ENCODE measurements at places on chromosomes 6 and 20.

GRCh38 chr20:57112448-57112847 lies 154.0 kb downstream of the BMP7 start:
- no peak for DNase-seq

DNA sequence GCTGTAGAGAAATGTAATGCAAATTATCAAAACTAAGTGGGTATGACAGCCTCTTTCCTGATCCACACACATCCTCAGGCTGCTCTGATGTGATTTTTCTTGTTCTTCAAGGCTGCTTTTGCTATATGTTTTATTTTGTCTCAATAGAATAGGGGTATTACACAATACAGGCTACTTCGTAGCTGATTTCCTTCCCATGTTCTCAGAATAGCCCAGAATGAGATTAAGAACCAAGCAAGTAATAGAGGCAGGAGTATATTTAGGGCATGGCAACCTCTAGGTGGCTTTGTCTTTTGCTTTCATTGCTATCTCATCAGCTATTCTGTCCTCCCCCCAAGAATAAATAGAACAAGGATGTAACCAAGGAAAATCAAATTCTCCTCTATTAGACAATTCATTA lies 241.8 kb downstream of the ALDH8A1 start:
- no peak for DNase-seq

GRCh38 chr6:111993342-111993741 lies 60.6 kb upstream of the CCN6 start:
- no peak for DNase-seq

DNA sequence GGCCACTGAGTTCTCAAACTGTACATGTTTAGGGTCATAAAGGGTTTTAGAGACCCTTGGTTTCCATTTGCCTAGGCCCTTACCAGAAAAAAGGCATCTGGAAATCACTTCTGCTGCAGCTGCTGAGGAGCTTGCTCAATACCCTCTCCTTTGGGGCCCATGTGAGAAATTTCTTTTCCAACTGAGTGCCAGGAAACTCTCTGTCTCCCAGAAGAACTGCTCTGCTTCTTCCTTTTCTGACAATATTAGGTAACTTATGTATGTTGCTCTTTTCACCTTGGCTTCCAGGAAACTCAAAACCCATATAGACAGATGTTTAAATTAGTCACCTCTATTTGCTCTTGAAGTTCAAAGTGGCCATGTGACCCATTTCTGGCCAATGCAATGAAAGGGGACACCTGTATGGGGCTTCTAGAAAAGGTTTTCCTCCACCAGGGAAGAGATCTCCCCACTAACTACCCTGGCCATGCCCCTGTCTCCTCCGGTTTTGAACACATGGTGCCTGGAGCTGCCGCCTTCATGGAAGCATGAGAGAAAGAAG lies 121.6 kb downstream of the PREX1 start:
- DNase-seq, result no peak

- DNase-seq, result no peak
Observed at GRCh38 chr20:44442298-44443070, 33.2 kb upstream of the TTPAL start.

GRCh38 chr20:58585753-58586540 lies 65.1 kb upstream of the STX16 start:
- DNase-seq, result no peak

GRCh38 chr6:35489066-35489465 lies 7.8 kb downstream of the TEAD3 start:
- no peak for DNase-seq

DNA sequence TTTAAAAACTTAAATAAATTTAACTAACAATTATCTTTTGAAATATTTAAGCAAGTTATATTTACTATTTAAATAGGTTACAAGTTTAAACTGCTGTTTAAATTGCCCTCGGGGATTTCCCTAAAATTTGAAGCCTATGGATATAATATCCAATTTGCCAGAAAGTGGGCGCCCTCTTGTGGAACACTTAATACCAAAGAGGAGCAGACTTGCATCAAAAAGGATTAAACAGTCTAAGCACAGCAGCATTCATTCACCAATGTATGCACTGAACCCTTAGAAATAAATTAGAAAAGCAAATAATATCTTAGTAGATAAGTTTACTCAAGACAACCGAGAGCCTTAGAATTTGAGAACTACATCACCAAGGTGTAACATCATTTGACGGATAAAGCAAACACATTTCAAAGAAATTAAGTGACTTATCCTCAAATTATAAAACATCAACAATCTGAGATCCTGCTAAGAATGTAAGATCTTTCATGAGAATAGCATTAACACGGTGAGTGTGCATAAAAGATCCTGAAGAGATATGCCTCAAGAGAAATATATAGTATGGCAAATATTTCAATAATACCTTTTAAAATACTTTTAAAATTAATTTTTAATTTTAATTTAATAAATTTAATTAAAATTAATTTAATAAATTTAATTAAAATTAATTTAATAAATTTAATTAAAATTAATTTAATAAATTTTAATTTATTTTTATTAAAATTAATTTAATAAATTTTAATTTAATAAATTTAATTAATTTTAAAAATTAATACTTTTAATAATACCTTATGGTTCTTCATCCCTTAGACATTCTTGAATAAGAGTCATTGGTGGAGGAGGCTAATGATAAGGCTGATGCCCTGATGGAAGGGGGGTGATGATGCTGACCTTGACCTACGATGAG lies 11.5 kb upstream of the MEP1A start:
- DNase-seq, result peak; percentile 51

GRCh38 chr6:163252061-163252591 lies 162.4 kb upstream of the QKI start:
- no peak for DNase-seq

GRCh38 chr6:21593412-21593926 lies at the start of gene SOX4:
TSS of gene SOX4 (plus strand) at chr6:21593751. CDS start at chr6:21594535, 784 bp downstream.
- DNase-seq, result peak; percentile 42

- DNase-seq, result no peak
Observed at GRCh38 chr6:139983555-139984276, 609.3 kb upstream of the CITED2 start.

DNA sequence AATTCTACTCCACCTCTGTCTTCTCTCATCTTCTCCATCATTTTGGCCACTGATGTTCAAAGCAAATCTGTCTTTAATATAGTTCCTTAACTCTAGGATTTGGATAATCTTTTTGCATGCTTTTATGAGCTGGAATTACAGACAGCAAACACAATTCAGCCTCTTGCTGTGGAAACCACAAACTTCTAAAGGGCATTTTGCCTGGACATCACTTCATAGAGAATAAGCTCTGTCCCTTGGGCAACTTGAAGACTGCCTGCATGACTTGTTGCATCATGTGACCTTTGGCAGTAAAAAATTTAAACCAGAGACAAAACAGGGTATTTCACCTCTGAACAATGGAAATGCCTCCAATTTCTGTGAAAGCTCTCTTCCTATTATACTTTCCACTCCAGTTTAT lies 74.1 kb upstream of the HDDC2 start:
- no peak for DNase-seq

GRCh38 chr6:127446356-127446755 lies 12.8 kb downstream of the KIAA0408 start:
- DNase-seq, result no peak

- DNase-seq, result peak; percentile 36
Observed at GRCh38 chr6:17392978-17393891, at the start of gene CAP2. TSS of gene CAP2 (plus strand) at chr6:17393595. CDS start at chr6:17421556, 27,961 bp downstream.

GRCh38 chr6:125858427-125859320 lies 67.9 kb downstream of the NCOA7 start:
- DNase-seq, result no peak

- DNase-seq, result peak; percentile 35
Observed at GRCh38 chr20:12153628-12154027, 235.9 kb downstream of the BTBD3 start.

- no peak for DNase-seq
Observed at GRCh38 chr20:41345729-41346067, 5.1 kb downstream of the LPIN3 start.

GRCh38 chr6:23826572-23826971 lies 299.4 kb upstream of the NRSN1 start:
- no peak for DNase-seq

DNA sequence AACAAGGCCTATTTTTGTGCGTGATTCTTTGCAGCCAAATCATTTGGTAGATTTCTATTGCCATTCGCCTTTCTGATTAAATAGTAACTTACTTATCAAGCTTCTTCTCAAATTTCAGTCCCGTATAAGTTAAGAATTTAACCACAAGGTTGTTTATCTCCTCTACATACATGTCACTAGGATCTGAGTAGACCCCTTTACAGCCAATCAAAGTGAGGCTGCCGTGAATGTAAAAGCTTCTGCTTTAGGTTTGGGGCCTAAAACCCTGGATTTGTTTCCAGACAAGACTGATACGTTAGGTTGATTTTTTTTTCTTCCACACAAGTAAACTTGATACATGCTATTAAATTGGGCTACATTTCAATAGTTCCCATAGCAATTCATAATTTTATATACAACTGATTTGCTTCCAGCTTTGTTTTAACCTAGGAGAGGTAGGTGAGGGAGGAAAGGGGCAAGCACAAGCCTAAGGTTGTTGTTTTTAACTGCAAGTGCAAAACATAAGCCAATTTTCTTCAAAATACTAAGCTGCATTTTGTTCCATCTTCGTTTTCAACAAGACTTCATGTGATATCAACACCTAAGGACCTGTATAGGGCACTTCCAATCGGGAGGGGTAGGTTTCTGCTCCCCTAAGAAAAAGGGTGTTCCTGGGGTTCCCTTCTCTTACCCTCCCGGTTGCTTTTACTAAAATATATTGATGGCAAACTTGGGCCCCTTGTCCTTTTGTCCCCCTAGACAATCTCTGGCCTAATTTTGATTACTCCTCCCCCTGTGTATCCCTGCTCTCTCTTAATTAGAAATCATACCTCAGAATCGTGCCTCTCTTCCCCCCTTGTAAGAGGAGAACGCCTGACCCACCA lies 1.7 kb downstream of the RANBP9 start:
- DNase-seq, result peak; percentile 48

- no peak for DNase-seq
Observed at GRCh38 chr6:84372290-84372689, 144.8 kb upstream of the CEP162 start.

- peak; percentile 26 for DNase-seq
Observed at GRCh38 chr20:21228511-21228910, 74.6 kb upstream of the XRN2 start.

- DNase-seq, result peak; percentile 53
Observed at GRCh38 chr20:208942-209566, 18.0 kb upstream of the DEFB129 start.

- DNase-seq, result no peak
Observed at GRCh38 chr6:135657207-135657606, 159.7 kb upstream of the AHI1 start.

DNA sequence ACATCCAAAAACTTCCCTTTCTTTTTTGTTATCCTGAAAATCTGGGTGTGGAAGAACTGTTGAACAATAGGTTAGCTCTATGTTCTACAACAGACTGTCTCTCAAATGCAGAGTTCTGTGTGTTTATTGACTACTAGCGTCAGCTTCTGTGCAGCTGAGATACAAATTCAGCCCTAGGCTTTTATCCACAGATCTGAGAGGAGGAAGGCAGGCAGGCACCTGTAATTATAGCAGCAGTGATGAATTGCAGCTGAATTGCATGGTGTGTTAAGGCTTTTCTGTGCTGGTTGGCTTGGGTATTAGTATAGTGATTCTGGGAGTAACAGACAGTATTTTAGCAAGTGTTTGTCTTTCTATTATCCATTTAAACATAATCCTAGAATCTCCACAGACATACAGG lies 24.4 kb downstream of the GRIK2 start:
- no peak for DNase-seq

DNA sequence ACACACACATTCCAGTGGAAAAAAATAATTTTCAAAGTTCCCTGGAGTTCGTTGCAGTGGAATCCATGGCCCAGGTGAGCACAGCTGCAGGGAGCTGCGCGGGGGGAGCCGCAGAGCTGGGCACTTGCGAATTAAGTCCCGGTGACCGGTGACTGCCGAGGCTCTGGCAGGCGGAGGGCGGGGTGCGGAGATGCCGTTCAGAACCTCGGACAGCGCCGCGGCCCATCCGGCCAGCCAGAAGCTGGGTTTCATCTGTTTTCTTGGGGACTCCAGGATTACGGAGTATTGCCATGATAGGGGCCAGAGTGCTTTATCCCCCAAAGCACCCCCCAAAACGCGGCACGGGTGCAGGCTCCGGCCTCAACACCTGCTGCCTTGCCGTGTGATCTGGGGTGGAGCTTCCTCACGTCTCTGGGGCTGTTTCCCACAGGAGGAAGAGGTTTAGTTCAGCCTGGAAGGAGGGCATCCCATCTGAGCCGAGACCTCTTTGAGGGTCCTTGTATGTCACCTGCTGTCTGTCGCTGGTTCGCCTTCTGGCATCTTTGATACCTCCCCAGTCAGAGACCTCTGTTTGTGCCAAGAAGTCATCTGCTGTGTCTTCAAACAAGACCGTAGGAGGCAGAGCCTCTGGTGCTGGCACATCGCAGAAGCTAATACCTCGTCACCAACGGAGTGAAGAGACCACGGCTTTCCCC lies 99.4 kb downstream of the YTHDF1 start:
- DNase-seq, result peak; percentile 63

- DNase-seq, result peak; percentile 58
Observed at GRCh38 chr20:25247518-25247955, 348 bp upstream of the PYGB start.

DNA sequence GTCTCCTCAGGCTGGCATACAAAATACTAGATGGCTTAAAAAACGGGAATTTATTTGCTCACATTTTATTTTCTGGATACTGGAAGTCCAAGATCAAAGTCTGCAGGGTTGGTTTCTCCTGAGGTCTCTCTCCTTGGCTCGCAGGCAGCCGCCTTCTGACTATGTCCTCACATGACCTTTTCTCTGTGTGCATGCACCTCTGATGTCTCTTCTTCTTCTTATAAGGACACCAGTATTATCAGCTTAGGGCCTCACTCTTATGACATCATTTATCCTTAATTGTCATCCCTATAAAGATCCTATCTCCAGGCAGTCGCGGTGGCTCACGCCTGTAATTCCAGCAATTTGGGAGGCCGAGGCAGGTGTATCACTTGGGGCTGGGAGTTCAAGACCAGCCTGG lies 9.3 kb upstream of the TRIM27 start:
- DNase-seq, result no peak

- no peak for DNase-seq
Observed at GRCh38 chr6:100568255-100568654, 103.5 kb upstream of the SIM1 start.
